Effector memory CD4-positive, alpha-beta T cell (primary cell): ENCODE measurements at places on chromosomes 3 and 15.

GRCh38 chr15:62083194-62084154, 16.7 kb downstream of the C2CD4A start:
- DNase-seq, result no peak

GRCh38 chr15:39125904-39126303, 455.0 kb upstream of the THBS1 start:
- DNase-seq, result no peak

GRCh38 chr15:81108427-81108826, 25.6 kb upstream of the CFAP161 start:
- no peak for DNase-seq

- DNase-seq, result no peak
Observed at GRCh38 chr3:151707216-151707615, 26.5 kb upstream of the AADACL2 start.

DNA sequence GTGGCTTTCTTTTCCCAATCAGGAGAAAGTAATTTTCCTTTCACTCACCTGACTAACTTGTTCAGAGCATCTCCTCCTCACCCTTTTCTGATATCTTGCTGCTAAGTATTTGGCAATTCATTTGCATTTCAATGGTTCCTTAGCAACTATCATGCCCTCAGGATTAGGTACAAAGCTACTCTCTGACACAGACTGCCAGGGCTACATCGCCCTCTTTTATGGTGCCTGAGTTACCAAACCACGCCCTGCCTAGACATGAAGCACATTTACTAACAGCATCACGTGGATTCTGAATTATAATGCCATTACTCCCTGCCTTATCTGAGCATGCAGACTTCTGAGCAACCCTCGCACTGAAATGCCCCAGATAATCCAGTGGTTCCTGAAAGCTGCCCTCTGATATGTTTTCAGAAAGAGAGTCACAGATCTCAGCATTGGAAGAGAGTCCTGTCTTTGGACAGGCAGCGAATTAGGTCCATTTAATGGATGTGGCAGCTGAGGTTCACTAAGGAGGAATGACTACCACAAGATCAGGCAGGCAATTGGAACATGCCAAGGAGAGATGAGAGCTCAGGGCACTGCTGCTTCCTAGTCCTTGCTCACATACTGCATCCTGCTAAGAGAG, 14.5 kb downstream of the EPHB1 start:
- no peak for DNase-seq
